ENCODE measurements at places on chromosomes 16 and 17. TPM values are rescaled to one million over a fixed set of nuclear protein-coding genes. Genes with fewer than 3 reads are reported as not detected.

The RND2 gene
- 0.19 TPM for total RNA-seq

The TBC1D3H gene
- total RNA-seq: not detected

The KRTAP2-1 gene
- not detected for total RNA-seq

The TNFRSF12A gene
- 61.0 TPM for total RNA-seq

The DHRS7C gene
- total RNA-seq: not detected

The RDM1 gene
- not detected for total RNA-seq

Measured in bladder microvascular endothelial cell (primary cell).